ENCODE measurements at places on chromosomes 1 and 21.

DNA sequence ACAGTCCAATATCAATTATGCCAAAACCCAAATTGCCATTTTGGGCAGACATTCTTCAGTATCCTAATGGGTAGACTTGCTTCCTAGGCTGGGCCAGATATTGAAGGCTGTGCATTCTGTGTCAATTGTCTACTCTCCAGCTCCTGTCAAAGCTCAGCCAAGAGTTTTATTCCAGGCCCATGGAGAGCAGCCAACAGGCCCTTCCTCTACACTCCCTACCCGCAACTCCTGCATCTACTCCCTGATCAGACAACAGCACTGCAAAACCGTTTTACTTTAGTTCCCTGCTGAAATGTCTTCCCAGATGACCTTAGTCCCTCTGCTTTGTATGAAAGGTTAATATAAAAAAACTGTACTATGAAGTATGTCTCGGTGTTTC, 6.6 kb upstream of the ADORA3 start:
- no peak for DNase-seq

- DNase-seq: no peak
Measured at GRCh38 chr1:59146651-59147358, 150.1 kb upstream of the FGGY start.

GRCh38 chr1:161706482-161707347, at the start of gene FCRLA:
FCRLA (plus strand) TSS chr1:161707229; CDS start chr1:161707265, 36 bp downstream.
- DNase-seq: no peak

DNA sequence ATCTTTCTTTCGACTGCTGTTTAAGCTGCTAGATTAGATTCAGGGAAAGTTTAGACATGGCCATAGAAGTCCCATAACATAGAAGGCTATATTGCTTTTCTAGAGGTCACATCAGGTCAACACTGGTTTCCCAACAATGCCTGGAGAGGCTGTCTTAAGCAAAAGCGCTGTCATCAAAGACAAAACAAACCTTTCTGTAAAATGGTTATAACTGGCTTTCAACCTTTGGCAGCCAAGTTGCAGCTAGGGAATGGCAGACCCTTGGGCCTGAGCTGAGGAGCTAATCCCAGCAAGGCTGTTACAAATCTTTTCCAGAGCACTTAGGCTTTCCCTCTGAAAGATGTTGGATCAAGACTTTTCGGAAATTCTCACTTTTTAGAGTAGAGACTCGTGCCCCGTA, 11.2 kb upstream of the ABCA4 start:
- DNase-seq: no peak

DNA sequence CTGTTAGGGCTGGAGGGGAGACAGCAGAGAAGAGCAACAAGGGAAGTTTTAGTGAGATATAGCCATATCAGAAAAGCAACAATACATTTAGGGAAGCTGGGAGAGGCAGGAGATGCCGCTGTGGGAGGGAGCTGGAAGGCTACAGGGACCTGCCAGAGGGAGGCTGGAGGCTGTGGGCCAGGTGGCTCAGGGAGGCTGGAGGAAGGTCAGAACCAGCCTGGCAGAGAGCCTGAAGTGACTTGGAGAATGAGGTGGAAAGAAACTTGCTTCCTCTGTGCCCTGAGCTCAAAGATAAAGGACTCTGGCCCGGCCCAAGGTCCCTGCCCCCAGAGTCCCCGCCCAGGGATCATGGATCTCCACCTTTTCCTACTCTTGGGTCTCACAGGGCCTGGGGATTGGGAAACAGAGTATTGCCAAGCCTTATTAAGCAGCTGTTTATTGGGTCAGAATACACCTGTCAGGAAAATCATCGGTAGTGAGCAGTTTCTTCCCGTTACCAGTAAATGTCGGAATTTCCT, 85.9 kb downstream of the KIF26B start:
- no peak for DNase-seq

All from effector CD8-positive, alpha-beta T cell (primary cell).